ENCODE measurements at places on chromosomes 2 and 18.

DNA sequence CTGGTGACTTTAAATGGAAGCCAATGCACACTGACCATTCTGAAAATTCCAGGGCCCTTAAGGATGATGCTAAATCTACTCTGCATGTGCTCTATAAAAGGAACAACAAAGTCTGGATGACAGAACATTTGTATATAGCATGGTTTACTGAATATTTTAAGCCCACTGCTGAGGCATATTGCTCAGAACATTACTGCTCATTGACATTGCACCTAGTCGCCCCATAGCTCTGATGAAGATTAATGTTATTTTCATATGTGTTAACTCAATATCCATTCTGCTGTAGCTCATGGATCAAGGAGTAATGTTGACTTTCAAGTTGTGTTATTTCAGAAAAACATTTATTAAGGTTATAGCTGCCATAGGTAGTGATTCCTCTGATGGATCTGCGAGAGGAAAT, 827.5 kb upstream of the CHAC2 start:
- no peak for DNase-seq

- DNase-seq, result no peak
Observed at GRCh38 chr2:193868833-193869232, 1674.1 kb upstream of the TMEFF2 start.

DNA sequence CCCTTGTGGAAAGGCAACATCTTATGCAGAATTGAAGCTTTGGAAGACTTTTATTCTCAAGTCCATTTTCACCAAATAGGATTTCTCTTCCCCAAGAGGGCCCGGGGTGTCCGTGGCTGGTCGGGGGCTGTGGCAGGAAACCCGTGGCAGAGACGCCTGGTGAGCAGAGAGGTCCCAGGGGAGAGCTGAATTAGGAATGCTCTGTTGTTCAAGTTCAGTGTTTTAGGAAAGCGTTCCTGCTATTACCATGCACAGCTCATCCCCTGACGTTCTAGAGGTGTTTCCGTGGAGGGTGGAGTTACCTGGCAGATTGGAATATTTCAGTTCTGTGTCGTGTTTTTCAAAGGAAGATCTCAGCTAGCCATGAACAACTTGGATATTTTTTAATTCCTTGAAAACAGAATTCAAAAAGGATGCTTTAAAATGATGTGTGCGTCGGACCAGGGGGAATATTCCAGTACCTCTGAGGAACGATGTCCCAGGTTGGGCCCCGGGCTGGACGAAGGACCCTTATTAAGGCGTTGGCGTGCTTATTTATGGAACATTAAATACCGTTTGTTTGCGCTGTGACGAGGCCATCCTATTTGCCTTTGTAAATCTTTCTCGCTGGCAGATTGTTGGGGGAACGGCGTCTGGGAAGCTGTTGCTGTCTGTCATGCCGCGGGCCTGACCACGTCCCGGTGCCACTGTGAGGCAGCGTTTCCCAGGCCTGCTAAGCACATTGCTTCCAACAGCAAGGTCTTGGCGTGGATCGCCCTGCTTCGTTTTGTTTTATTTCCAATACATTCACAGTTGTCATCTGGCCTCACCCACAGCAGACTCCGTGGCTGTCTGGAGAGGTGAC, 8.2 kb downstream of the NFATC1 start:
- no peak for DNase-seq

DNA sequence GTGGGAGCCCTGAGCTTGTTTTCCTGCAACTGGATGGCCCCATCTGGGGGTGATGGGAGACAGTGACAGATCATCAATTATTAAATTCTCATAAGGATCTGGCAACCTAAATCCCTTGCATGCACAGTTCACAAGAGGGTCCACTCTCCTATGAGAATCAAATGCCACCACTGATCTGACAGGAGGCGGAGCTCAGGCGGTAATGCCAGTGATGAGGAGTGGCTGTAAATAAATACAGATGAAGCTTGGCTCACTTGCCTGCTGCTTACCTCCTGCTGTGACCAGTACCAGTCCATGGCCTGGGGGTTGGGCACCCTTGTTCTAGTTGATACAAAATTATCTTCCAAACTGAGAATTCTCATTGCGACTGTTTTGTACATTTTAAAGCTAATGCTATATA, 258.6 kb downstream of the CTNNA2 start:
- no peak for DNase-seq

DNA sequence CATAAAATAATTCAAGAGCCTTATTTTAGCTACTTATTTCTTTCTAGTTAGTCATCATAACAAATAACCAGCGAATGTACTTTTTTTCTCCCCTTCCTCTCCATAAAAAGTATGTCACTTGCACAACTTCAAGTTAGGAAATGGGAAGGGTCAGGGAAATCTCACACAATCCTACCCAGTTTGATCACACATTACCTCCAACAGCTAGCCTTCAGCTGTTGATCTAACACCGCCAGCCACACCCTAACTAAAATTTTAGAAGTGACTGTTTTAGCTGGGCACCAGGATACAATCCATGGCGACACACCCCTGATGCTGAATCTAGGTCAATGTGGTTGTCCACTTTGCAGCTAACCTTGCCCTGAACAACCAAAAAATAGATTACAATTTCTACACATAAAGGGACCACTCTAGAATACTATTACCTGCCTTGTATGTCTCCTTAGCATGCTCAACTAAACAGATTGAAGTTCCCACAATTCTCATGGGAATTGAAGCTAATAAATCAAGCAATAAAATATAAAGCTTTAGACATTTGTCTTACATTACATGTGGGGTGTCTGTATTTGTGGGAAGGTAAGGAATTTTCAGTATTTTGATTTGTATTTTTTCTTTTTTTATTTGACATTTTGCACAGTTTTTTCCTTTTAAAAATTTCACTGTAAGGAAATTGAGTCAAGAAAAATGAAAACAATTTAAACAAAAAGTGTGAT, 7.3 kb upstream of the COL3A1 start:
- DNase-seq, result no peak

DNA sequence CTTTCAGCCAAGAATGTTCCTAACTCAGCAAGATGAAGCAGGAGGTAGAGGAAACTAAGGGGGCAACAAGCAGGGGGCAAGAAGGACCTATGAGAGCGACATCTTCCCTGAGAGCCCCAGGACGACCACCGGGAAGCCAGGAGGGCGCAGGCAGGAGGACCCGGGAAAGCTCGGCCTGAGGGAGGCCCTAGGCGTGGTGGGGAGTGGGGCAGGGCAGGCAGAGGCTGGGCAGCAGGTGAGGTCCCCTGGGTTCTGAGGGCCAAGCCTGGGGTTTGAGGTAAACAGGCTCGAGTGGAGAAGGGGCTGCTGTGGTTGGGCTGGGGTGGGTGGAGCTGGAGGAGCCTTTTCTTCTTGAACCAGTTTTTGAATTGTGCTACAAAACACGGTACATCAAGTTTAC, 1.3 kb upstream of the ALPI start:
- DNase-seq, result no peak

- no peak for DNase-seq
Observed at GRCh38 chr18:55351980-55352714, 235.8 kb downstream of the TCF4 start.

GRCh38 chr2:20169796-20170703, 54.9 kb downstream of the SDC1 start:
- DNase-seq, result no peak

- peak; percentile 31 for DNase-seq
Observed at GRCh38 chr2:171210864-171211431, 50.3 kb upstream of the TLK1 start.

DNA sequence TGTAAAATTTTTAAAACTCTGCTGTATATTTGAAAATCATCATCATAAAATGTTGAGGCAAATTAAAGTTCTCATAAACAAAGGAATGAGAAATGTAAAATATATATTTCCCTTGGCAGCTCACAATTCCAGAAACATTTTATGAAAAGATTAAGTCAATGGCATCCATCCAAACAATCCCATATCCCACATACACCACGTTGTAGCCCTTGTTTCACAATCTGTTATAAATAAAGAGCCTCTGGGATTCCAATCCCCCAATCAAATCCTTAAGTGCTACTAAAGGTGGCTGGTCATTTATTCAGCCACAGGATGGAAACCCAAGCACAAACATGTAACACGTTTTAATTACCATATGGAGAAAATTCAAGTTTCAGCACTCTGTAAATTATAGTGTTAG, 51.7 kb downstream of the GFPT1 start:
- no peak for DNase-seq

All from HL-60 (cell line).